Activated naive CD8-positive, alpha-beta T cell treated with anti-CD3 and anti-CD28 coated beads, Interleukin-2, amount 50 U/mL, for 16 hours (primary cell): ENCODE measurements at places on chromosomes 2 and 18.

DNA sequence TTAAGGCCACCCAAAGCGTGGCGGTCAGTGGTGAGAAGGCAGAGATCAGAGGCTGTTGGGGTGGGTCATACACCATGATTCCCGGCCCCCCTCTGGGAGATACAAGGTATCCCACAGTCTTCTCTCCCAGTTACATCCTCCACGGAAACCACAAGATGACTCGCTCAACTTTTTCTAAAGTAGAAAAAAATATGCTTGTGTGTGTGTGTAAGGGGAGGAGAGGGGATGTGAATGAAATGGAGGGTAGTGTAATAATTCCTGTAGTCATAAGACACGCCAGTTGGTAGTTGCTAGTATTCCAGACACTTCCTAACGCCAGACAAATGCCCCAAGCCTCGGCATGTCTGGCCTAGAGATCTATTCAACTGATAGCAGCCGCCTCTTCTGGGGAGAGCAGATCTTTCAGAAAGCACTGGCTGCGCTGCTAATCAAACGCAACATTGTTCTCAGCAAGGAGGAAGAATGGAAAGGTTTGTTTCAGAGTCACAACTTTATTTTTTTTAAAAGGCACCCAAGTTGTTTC, 143.5 kb downstream of the TGIF1 start:
- no peak for DNase-seq

DNA sequence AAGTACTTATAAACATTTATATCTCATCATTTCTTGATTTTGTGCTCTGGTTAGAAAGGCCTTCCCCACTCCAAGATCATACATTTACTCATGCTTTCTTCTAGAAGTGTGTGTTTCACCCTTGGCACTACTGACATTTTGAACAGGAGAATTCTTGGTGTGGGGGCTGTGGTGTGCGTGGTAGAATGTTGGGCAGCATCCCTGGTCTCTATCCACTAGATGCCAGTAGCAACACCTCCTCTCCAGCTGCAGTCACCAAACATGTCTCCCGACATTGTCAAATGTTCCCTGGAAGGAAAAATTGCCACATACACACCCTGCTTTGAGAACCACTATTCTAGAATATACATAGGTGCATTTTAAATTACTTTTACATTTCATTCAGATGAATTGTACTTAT, 8.7 kb upstream of the TGIF1 start:
- DNase-seq = no peak

- DNase-seq = no peak
These were observed 602.4 kb downstream of the METTL4 start for GRCh38 chr18:1968801-1969498.

DNA sequence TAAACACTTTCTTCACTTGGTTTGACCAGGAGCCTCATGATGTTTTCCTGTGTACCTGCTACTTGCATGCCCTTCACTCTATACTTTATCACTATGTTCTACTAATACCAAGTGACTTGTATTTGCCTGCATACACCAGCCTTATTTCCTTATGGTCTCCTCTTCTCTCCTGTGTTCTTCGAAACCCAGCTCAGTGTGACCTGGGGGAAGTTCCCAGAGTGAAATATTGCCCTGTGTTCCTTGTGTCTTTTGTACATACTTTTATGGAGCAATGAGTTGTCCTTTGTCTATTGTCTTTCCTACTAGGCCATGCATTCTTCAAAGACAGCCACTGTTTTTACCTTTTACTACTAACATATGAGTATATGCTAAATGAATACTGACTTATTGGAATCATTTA, 567 bp downstream of the NT5C1B start:
- DNase-seq = no peak

DNA sequence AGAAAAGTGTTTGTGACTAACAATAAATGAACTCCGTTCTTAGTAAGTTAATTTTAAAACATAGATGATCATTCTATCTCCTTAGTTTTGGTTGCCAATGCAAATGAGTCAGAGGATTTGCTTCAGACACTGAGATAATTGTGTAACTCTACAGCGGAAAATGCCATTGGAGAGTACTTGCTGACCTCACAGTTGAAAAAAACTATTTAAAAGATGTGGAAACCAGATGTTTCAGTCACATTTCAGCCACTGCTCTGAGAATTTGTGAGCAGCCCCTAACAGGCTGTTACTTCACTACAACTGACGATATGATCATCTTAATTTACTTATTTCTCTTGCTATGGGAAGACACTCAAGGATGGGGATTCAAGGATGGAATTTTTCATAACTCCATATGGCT, at the start of gene TNFAIP6:
TSS of gene TNFAIP6 (plus strand) at position 234 of the 400 bp plus-strand sequence. CDS start at position 309, 75 bp downstream.
- no peak for DNase-seq

GRCh38 chr2:26970928-26971627, 641 bp downstream of the MAPRE3 start:
- DNase-seq = no peak

DNA sequence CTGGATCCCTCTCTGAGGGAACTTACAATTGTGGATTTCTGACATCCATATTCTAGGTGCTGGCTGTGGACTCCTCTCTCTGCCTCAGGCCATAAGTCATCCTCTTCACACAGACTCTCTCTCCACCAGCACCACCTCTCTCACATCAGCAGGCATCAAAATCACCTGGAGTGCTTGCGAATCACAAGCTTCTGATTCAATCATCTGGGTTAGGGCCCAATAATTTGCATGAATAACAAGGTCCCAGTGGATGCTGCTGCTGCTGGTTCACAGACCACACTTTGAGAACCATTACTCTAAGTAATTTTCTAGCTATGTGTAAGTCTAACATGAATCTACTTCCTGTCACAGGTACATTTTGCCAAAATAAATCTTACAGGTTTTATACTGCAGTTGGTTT, 214.9 kb downstream of the DSEL start:
- DNase-seq = no peak
